Occipital lobe (tissue), 3 donors: ENCODE measurements at places on chromosomes 2 and 18. TPM values are rescaled to one million over a fixed set of nuclear protein-coding genes. Genes with fewer than 3 reads are reported as not detected.

DNA sequence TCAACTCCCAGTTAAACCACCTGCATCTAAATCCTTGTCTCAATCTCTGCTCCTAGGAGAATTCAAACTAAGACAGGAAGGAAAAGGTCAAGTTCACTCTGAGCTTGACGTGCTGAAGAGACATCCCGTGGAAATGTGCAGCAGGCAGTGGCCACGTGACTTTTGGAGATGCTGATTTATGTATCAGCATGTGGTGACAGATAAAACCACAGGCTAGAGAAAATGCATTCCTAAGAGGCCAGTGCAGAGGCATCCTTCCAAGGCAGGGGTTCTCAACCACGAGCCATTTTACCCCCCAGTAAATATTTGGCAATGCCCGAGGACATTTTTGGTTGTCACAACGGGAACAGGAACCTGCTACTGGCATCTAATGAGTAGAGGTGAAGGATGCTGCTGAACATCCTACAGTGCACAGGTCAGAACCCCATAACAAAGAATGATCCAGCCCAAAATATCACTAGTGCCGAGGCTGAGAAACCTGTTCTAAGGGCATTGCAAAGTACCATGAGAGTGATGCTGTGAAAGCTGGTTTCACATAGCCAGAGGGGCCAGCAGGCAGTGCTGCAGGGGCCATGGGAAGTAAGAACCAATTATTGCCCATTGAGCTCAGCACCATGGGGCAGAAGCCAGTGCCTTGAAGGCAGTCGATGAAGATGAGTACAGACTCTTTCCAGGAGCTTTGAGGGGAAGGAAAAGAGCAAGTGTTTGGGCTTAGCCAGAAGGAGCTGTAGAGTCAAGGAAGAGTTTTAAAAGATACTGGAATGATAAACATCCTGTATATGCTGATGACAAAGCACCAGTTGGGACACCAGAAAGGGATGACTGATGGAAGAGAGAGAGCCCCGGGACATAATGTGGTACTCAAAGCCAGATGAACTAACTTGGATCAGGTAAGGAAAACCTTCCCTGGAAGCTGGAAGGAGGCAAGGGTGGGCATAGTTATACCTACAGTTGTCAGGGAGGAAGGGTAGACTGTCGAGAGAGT, 174.6 kb downstream of the HAUS1 start:
- DNase-seq, result no peak

GRCh38 chr2:203718087-203718486, 11.6 kb downstream of the CD28 start:
- no peak for DNase-seq

GRCh38 chr2:129888896-129889295, 90.6 kb upstream of the RAB6C start:
- DNase-seq, result no peak

The DSG2 gene
- total RNA-seq, result 3.3 TPM

The VRK2 gene
- total RNA-seq, result 11.2 TPM

The AMER3 gene
- total RNA-seq, result 32.8 TPM
